Left lobe of liver (tissue), 2 donors: ENCODE measurements at places on chromosomes 4 and X.

GRCh38 chr4:153039542-153040185 is 103.5 kb downstream of the FHDC1 start:
- no peak for DNase-seq

- DNase-seq = no peak
Observed at GRCh38 chr4:41024556-41025491, 189.5 kb downstream of the APBB2 start.

- DNase-seq = no peak
Observed at GRCh38 chr4:118389721-118390120, 36.9 kb upstream of the PRSS12 start.

GRCh38 chr4:52813546-52813945 is 48.6 kb upstream of the RASL11B start:
- DNase-seq = no peak

GRCh38 chr4:71402616-71403015 is 63.8 kb downstream of the SLC4A4 start:
- DNase-seq = no peak
